ENCODE measurements at places on chromosomes 16 and 17.

DNA sequence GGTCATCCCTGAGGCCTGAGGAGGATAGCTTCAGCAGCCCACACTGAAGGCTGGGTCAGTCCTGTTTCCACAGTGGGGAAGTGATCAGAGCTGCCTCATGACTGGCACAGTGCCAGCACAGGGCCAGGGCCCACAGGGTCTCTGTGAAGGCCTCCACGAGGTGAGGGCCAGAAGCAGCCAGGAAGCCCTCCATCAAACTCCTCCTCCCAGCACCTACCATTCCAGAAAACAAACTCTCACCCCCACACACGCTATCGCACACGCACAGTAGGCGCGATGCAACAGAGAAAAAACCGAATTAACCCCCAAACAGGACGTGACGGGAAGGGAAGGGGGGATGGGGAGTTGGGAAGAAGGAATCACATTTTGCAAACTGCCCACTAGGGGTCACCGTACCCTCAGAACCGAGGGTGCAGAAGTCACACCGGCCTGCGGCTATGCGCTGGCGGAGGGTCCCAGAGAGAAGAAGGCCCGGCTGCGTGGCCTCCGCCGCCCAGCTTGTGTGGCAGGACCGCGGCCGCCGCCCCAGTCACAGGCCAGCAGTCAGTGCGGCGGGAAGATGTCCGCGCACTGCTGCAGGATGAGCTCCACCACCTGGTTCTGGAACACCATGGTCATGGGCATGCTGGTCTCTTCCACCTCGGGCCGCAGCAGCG is 37.6 kb downstream of the ARHGAP27 start:
- DNase-seq: peak; percentile 62
- no peak overlapping the region for H3K27ac ChIP-seq
- peak overlapping the region; percentile 8 for H3K4me3 ChIP-seq
- no peaks in the 10 kb centered on the region for H3K4me1 ChIP-seq
- H3K36me3 ChIP-seq: no peaks in the 10 kb centered on the region

DNA sequence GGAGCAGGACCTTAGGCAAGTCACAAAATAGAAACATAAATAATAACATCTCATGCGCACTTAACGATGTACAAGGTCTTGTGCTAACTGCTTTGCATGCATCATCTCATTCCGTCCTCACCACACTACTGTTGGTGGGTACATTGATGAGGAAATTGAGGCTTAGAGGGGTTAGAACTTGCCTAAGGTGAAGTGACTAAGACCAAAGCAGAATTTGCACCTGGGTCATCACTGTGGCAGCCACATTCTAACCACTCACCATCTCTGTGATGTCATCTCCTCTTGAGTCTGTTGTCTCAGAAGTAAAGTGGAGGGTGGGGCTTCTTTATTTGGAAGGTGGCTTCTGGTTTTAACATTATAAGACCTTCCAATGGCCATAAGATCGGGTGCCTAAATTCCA is 20.4 kb upstream of the TRIM25 start:
- no peak overlapping the region for H3K27ac ChIP-seq
- H3K4me1 ChIP-seq: no peaks in the 10 kb centered on the region
- no peak for DNase-seq
- no peaks in the 10 kb centered on the region for H3K27me3 ChIP-seq
- H3K36me3 ChIP-seq: no peaks in the 10 kb centered on the region

GRCh38 chr17:75194879-75195278 is 10.6 kb upstream of the NUP85 start:
- H3K4me3 ChIP-seq: no peak overlapping the region
- no peaks in the 10 kb centered on the region for H3K27me3 ChIP-seq
- H3K4me1 ChIP-seq: no peaks in the 10 kb centered on the region
- no peak for DNase-seq
- H3K27ac ChIP-seq: no peak overlapping the region
- no peaks in the 10 kb centered on the region for H3K36me3 ChIP-seq

- no peak overlapping the region for H3K27ac ChIP-seq
- no peak for DNase-seq
- H3K36me3 ChIP-seq: no peaks in the 10 kb centered on the region
- H3K27me3 ChIP-seq: no peaks in the 10 kb centered on the region
Observed at GRCh38 chr17:81137248-81137647, 28.1 kb upstream of the PVALEF start.

DNA sequence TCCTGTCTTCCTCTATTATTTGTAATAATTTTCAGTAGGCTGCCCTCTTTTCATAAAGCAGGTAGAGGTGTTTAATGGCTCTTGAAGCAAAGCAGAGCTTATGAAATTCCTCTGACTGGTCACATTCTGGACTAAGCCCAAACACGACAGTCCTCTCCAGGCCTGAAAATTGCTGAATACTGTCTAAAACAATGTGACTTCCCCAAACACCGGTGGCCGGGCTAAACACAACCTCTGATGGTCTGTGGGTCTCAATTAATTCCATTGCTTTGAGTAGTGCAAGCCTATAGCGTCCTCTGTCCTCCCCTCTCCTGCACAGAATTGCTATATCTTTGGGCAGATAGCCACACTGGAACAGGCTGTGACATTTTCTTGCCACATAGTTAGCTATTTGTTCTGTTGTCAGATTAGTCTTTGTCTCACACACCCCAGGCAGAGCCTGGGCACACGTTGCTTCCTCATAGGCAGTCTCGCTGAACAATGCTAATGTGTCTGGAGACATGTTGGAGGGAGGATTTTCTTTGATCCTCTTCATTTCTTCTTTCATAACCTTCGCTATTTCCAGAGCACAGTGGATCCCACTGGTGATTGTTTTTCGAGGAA is 10.8 kb upstream of the SLFN12L start:
- no peaks in the 10 kb centered on the region for H3K36me3 ChIP-seq
- DNase-seq: no peak
- H3K27ac ChIP-seq: no peak overlapping the region
- H3K4me3 ChIP-seq: no peak overlapping the region
- H3K27me3 ChIP-seq: no peaks in the 10 kb centered on the region
- H3K4me1 ChIP-seq: no peaks in the 10 kb centered on the region

All from uterus (tissue), 4 donors.